ENCODE measurements at places on chromosomes 13 and 19.
A peak's percentile ranks its signal among the peaks of the same experiment; 100 is the strongest.

DNA sequence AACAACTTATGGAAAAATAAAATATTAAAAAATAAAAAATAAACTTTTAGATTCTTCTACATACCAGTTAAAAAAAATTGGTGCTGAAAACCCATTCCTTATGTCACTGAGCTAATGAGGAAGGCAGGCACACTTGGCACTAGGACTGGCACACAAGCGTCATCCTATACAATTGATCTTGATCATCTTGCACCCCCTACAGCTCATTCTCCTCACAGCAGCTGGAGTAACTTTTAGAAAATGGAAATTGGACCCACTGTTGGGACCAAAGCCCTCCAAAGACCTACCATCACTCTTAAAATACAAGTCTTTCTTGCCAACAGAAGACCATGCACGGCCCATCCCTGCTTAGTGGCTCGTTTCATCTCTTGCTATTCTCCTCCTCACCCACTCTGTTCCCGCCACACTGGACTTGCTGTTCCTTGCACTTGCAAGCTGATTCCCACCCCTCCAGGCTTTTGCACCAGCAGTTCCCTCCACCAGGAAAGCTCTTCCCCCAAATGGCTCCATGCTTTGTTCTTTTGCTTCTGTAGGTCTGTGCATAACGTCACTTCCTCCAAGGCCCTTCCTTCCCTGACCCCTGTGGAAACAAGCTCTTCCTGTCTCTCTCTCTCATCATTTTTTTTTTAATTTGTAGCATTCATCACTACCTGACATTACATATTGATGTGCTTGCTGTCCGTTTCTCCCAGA is 11.6 kb downstream of the CTU1 start:
- DNase-seq: no peak
- peaks cover 29% of the 10 kb centered on the region for H3K4me1 ChIP-seq
- no peak overlapping the region for H3K4me3 ChIP-seq
- no peaks in the 10 kb centered on the region for H3K27me3 ChIP-seq
- H3K36me3 ChIP-seq: peaks cover 17% of the 10 kb centered on the region

DNA sequence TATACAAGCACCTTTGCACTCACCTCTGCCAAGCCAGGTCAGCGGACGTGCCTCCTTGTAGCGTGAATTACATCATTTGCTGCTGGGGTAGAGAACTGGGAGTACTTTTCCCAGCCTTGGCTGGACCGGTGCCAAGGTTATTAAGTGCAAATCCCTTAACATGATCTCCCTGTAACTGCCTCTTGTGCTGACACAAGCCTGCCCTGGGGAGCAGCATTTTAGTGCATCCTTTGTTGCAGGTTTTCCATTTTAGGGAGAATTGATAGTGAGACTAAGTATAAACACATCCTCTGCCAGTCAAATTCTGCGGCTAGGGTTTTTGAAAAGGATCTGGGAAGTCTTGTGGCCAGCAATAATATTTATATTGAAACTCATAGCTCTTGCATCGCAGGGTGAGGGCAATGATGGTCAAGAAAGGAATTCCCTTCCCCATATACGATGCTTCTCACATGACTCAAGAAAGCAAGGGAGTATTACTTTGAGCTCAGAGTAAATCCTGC is 32.7 kb upstream of the DCLK1 start:
- no peaks in the 10 kb centered on the region for H3K4me1 ChIP-seq
- H3K27me3 ChIP-seq: no peaks in the 10 kb centered on the region
- H3K36me3 ChIP-seq: no peaks in the 10 kb centered on the region

DNA sequence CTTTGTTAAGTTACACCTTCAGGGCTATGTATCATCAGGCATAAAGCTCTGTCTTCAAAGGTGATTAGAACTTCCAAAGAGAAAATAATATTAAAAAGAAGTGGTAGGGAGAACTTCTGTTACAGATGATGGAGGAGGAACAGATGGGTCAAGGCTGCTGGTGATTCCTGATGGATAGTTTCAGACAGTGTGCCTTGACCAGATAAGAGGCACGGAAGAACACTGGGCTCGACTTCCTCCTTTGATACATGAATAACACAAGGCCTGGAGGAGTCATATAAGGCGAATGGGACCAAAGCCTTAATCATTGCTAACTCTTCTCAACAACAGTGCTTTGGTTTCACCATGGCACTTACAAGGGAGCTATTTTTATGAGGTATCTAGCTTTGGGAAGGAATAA is 128.1 kb upstream of the RXFP2 start:
- no peaks in the 10 kb centered on the region for H3K27me3 ChIP-seq
- no peaks in the 10 kb centered on the region for H3K36me3 ChIP-seq
- H3K4me1 ChIP-seq: no peaks in the 10 kb centered on the region
- H3K4me3 ChIP-seq: no peak overlapping the region
- DNase-seq: no peak

DNA sequence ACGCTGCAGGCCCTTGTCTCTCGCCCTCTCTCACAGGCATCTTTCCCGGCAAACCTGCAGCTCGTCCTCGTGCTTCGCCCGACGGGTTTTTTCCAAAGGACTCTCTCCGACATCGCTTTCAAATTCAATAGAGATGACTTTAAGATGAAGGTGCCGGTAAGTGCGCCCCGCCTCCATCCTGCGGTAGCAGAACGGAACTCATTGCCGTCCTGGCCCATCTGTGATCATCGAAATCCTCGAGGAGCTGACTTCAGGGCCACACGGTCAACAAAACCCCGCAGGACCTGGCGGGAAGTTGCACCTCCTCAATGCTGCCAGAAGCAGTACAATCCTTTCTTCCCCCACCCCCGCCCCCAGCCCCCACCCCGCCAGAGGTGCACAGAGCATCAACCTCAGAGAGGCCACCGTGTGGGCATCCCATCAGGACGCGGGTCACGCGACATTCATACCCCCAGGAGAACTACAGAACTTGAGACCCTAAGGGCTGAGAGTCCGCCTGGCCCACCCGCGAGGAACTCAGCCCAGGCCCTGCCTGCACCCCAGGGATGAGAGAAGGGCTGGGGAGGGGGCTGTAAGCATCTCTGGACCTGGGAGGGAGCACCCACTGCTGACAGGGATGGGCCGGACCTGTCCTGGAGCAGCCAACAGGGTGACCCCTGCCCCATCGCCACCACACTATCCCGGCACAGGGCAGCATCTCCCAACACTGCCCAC is 44.9 kb upstream of the F7 start:
- DNase-seq: no peak
- H3K4me3 ChIP-seq: no peak overlapping the region
- no peaks in the 10 kb centered on the region for H3K27me3 ChIP-seq
- no peak overlapping the region for H3K27ac ChIP-seq
- no peaks in the 10 kb centered on the region for H3K4me1 ChIP-seq

GRCh38 chr13:40518481-40518882 is 148.0 kb downstream of the FOXO1 start:
- H3K27ac ChIP-seq: no peak overlapping the region
- no peaks in the 10 kb centered on the region for H3K27me3 ChIP-seq
- no peak overlapping the region for H3K4me3 ChIP-seq

DNA sequence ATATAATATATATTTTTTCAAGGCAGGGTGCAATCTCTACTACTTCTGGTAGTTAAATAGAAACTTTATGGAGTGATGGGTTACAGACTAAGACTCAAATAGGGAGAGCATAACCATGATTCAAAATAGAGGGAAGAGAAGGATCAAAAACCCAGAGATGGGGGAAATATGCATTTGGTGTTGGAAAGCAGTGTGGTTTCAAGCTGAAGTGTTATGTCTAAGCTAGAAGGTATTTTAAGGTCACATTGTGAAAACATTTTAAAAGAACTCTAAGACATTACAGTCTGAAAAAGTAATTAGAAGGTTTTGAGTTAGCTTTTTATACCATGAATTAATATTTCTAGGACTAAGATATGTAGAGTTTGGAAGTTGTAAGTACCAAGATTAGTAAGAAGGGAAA is 2741.4 kb downstream of the PCDH9 start:
- H3K27me3 ChIP-seq: no peaks in the 10 kb centered on the region
- H3K36me3 ChIP-seq: no peaks in the 10 kb centered on the region
- no peak overlapping the region for H3K27ac ChIP-seq
- no peak overlapping the region for H3K4me3 ChIP-seq
- no peaks in the 10 kb centered on the region for H3K4me1 ChIP-seq

GRCh38 chr13:83272076-83272475 is 610.2 kb downstream of the SLITRK1 start:
- no peak overlapping the region for H3K4me3 ChIP-seq
- no peaks in the 10 kb centered on the region for H3K27me3 ChIP-seq
- no peak overlapping the region for H3K27ac ChIP-seq
- no peaks in the 10 kb centered on the region for H3K4me1 ChIP-seq

DNA sequence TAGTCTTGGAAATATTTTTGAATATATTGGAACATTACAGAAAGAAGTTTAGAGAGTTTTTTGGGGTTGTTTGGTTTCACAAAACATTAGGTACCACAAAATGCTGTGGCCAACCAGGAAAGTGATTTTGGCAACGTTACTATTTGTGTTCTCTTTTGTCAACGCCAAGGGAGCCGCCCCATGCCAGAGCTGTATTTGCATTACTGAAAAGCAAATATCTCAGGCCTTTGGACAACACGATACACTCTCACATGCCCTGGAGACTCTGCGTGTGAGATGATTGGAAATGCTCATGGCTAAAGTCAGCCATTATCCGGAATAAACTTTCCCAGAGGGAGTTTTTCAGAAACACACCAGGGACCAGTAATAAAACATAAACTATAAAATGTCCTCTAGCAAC is 324.6 kb downstream of the SHISA2 start:
- H3K4me3 ChIP-seq: no peak overlapping the region
- no peaks in the 10 kb centered on the region for H3K4me1 ChIP-seq

- no peaks in the 10 kb centered on the region for H3K27me3 ChIP-seq
- no peak for DNase-seq
- peaks cover 3% of the 10 kb centered on the region for H3K36me3 ChIP-seq
- H3K4me1 ChIP-seq: peaks cover 64% of the 10 kb centered on the region
- H3K27ac ChIP-seq: peak overlapping the region; percentile 77
- H3K4me3 ChIP-seq: peak overlapping the region; percentile 4
Observed at GRCh38 chr19:4380254-4380727, 20.1 kb downstream of the SH3GL1 start.
